Subcutaneous adipose tissue (tissue), 4 donors: ENCODE measurements at places on chromosomes 1 and 21. TPM values are rescaled to one million over a fixed set of nuclear protein-coding genes. Genes with fewer than 3 reads are reported as not detected.

Gene PTAFR
- total RNA-seq, result 6.4 TPM

Gene SPRR5
- not detected for total RNA-seq

Gene DNAI4
- total RNA-seq, result 1.9 TPM

Gene FABP3
- total RNA-seq, result 18.8 TPM

Gene SPTA1
- 0.38 TPM for total RNA-seq

Gene SYNC
- 29.7 TPM for total RNA-seq

Gene VWA5B1
- total RNA-seq, result not detected

Gene IGSF9
- 0.33 TPM for total RNA-seq
